Stimulated activated CD4-positive, alpha-beta T cell treated with anti-CD3 and anti-CD28 coated beads, Interleukin-2, amount 100 ng/mL, for 48 hours (primary cell): ENCODE measurements at places on chromosomes 11 and 22.
A peak's percentile ranks its signal among the peaks of the same experiment; 100 is the strongest.

DNA sequence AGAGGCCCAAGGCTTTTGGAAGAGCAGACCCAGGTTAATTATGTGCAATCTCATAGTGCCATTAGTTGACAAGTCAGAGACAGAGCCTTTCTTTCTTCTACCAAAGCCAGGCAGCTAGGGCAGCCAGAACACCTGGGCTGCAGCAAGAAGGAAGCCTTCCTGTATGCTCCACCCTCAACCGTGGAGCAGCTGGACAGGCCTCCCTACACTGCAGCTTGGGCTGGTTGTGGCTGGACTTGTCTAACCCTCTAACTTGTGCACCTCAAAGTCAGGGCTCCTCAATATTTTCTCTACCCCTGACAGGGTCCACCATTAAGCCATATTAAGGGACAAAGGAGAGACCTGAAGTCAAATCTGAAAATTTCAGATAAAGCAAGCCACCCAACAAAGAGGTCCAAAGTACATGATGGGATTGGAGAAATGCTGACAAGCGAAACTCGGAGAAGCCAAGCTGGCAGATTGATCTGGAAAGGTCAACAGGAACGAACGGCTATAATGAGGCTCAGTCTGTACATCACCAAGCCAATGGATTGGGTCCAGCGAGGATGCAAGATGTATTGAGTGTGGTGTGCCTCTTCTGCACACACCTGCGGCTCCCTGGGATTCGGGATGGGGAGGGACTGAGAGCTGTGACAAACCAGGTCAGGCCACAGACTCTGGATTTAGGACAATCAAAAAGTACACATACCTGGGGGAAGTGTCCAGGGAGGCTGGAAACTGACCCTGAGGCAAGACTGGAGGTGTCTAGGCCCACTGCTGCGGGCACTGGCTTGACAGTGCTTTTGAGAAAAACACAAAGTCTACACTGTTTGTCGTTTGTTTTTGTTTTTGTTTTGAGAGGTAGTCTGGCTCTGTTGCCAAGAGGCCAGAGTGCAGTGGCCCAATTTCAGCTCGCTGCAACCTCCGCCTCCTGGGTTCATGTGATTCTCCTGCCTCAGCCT is 11.7 kb upstream of the SLC43A3 start:
- no peak for DNase-seq

DNA sequence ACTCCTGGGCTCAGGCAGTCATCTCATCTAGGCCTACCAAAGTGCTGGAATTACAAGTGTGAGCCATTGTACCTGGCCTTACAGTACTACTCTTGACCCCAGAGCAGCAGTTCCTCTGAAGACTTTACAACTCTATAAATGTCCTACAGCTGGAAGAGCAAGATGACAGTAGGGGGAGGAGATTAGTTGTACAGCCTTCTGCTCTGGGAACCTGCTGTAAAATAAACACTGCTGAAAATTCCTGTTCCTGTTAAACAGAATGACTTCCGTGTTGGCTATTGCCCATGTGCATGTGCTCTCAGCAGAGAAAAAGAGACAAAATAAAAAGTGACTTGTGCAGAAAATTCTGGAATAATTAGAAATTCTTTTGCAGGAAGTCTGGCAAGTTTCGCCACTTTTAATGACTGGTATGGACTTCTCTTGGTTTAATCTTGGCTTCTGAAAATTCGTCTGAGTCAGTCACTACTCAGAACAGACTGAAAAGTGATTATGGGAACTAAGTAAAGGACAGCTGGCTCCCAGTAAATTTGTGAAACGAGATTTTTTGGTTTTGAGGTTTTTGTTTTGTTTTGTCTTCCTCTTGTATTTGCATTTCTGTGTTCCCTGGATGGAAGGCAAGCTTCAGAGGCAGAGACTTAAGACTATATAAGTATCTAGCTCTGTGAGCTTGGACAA is 955.7 kb downstream of the DLG2 start:
- DNase-seq, result no peak

DNA sequence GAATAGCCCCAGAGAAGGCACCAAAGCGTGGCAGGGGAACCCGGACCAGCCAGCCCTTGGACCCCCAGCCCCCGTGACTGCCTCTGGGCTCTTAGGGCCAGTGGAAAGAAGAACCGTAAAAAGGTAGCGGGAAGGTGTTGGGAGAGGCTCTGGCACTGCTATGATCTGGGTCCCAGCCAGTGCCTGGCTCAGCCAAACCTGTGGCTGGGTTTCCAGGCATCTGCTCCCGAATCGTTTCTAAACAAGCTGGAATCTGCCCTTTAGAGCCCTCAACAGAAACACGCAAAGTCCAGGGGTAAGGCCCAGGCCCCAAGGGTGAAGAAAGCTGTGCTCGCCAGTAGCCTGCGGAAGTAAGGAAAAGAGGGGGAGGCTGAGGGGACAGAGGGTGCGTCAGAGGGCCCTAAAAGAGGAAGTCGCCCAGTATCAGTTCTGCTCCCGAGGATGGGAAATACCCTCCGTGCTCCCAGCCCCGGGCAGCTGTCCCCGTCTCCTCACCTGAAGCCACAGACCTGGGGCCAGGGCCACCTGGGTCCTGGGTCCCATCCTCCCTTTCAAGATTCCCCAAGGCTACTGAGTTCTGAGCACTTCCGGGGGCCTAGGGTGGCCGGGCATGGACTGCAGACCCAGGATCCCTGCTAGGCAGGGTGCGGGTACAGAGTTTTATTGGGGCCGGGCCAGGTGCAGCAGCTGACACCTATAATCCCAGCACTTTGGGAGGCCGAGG is 24.7 kb downstream of the IL10RA start:
- no peak for DNase-seq

- no peak for DNase-seq
These were observed 364.6 kb downstream of the LUZP2 start for GRCh38 chr11:24861440-24861839.

GRCh38 chr22:30202531-30203006 is 44.0 kb downstream of the LIF start:
- no peak for DNase-seq

GRCh38 chr11:60844870-60845221 is 2.9 kb downstream of the CCDC86 start:
- DNase-seq, result no peak

GRCh38 chr22:41752011-41752970 is 48.2 kb upstream of the CCDC134 start:
- DNase-seq, result no peak

- no peak for DNase-seq
These were observed 11.5 kb upstream of the AIFM3 start for GRCh38 chr22:20955548-20955947.

DNA sequence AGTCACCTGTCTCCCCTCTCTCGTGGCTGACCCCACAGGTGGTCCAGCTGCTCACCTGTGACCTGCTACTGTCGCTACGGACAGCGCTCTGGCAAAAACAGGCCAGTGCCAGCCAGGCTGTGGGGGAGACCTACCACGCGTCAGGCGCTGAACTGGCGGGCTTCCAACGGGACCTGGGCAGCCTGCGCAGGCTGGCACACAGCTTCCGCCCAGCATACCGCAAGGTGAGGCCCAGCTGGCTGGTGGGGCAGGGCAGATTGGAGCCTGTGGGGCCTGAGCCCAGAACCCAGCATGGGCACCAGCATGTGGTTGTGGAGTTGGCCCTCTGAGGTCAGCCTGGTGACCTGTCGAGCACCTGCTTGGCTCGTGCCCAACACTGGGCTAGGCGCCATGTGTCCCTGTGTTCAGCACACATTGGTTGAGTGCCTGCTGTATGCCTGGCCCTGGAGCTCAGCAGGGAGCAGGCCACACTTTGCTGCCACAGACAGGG is 11.9 kb downstream of the SHISA8 start:
- DNase-seq, result no peak

DNA sequence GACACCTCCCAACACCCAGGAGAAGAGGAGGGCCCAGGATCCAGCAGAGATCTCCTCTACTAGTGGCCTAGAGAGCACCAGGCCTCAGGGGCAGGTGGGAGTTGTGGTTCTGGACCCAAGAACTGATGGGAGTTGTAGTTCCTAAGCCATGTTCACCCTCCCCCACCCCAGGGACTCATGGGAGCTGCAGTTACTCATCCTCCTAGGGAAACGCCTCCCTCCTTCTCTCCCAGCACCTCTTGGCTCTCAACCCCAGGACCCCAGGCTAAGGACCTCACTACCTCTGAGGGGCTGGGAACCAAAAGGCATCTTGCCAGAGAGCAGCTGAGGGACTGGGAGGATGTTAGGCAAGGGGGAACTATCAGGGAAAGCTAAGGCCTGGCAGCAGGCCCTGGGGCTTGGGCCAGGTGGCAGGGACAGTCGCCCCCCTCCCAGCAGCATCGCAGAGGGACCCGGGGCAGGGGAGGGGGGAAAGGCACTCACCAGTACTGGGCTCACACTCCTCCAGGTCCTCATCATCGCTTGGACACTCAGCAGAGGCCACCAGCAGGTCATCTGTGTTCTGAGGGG is 28.9 kb downstream of the SLC22A12 start:
- DNase-seq, result no peak

- DNase-seq, result no peak
These were observed 27.7 kb downstream of the RTN4R start for GRCh38 chr22:20240447-20240764.

GRCh38 chr11:128734103-128734831 is 40.4 kb downstream of the FLI1 start:
- DNase-seq, result no peak

DNA sequence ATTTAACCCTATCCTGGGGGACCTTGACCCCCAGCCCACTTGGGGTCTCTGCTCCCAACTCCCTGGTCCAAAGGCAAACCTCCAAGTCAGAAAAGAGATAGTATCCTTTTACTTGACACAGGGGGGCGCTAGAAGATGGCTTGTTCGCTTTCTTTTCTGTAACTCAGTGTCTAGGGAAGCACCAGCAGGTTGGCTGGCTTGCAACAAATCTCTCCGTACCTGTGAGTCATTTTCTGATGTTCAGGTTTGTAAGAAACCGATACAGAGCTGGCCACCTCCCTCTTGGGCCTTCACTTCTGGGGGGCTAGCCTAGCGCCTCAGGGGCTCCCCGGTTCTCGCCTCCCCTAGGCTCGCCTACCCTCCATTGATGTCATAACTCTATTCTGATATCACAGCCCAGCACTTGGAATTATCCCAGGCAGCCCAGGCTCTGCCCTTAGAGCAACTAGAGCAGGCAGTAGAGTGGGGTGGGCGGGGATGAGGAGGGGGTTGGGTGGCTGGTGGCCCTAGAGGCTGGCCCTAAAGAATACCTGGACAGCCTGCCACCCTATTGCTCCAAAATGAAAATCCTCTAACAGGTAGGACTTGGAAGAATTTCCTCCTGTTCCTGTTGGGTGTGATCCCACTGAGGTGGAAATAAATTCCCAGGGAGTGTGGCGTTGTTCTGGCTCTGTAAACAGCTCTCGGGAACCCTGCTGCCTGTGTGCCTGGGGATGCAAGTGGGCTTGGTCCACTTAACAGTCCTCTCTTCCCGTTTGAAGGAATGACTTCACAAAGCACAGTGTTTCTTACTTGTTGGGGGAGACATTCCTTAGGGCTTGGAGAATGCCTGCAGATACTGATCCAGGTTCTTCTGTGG is 69.4 kb downstream of the OSBP2 start:
- peak; percentile 37 for DNase-seq

- DNase-seq, result no peak
These were observed 273.8 kb upstream of the ZC3H12C start for GRCh38 chr11:109819410-109819809.

GRCh38 chr11:123308077-123308476 is 113.0 kb upstream of the CLMP start:
- no peak for DNase-seq

DNA sequence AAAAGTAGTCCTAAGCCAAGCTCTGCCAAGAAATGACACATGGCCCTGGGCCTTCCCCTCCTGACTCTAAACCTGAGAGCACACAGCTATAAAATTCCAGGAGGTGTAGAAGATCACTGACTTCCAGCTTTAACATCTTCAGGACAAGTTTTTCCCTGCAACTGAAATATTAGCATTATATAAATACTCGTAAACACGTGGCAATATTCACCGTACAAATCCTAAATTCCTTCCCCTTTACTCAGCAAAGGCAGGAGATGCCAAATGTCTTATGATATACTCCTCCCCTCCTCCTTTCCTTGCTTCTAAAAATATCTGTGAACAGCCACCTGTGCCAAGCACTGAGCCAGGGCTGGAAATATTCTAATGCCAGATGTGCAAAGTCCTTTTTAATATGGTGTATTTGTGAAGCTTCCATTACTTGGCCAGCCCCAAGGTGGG is 194.0 kb downstream of the LARGE1 start:
- no peak for DNase-seq

GRCh38 chr11:129247135-129247534 is 55.0 kb upstream of the ARHGAP32 start:
- no peak for DNase-seq

DNA sequence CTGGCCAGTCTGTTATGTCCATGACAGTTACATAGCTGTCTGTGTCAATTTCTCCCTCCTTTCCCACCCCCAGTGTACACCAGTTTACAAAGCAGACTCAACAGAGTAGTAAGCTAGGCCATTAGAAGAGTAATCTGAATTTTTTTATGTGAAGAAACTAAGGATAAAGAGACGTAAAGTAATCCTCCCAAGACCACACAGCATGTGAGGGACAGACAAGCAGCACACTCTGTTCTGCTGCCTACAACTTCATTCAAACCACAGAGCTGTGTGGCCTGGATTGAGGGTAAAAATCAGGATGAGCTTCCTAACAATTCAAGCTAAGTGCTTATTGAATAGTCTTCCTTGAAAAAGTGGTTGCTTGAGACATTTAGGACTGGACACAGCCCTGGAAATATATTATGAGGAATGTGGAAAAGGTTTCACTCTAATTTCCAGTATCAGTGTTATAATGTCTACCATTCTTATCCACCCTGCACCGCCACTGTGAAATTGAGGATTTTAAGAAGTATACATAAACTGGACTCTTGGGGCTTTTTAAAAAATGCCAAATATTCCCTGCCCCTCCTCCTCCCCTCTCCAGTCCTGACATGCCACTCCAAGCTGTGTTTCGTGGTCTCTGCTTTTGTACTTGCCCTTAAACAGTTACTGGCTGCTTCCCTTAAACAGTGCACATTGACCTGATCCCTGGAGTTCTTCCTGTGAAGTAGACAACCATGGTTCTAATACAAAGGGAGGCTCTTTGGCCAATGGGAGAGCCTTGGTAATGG is 40.9 kb downstream of the EXT2 start:
- no peak for DNase-seq

GRCh38 chr11:44946263-44946662 is 4.4 kb downstream of the TP53I11 start:
- DNase-seq, result no peak

DNA sequence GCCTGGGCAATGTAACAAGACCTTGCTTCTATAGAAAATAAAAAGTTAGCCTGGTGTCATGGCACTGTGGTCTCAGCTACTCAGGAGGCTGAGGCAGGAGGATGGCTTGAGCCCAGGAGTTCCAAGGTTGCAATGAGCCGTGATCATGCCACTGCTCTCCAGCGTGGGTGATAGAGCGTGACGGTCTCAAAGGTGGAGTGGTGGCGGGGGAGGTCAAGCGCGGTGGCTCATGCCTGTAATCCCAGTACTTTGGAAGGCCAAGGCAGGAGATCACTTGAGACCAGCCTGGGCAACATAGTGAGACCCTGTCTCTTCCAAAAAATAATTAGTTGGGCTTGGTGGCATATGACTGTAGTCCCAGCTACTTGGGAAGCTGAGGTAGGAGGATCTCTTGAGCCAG is 16.7 kb upstream of the PISD start:
- DNase-seq, result no peak

- DNase-seq, result no peak
These were observed 5.9 kb upstream of the CNTF start for GRCh38 chr11:58616594-58616993.

- DNase-seq, result no peak
These were observed 262.6 kb downstream of the BUD13 start for GRCh38 chr11:116510166-116510565.
